ENCODE measurements at places on chromosomes 12 and 14.

DNA sequence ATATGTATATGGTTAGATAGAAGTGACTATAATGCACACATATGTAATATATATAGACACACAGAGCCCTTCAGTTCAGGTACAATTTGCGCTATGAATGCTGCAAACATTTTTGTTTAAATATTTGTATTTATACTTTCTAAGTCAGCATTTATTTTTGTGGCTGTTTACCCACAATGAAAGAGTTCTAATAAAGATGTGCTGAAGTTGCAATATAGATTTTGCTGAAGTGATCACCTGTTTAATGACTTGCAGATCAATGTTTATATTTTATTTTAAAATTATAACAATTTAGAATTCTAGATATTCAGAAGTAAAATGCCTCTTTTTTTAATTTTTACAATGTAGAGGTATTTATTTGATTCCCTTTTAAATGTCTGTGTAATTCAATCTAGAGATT lies 3.5 kb downstream of the FOXG1 start:
- no peak for DNase-seq

DNA sequence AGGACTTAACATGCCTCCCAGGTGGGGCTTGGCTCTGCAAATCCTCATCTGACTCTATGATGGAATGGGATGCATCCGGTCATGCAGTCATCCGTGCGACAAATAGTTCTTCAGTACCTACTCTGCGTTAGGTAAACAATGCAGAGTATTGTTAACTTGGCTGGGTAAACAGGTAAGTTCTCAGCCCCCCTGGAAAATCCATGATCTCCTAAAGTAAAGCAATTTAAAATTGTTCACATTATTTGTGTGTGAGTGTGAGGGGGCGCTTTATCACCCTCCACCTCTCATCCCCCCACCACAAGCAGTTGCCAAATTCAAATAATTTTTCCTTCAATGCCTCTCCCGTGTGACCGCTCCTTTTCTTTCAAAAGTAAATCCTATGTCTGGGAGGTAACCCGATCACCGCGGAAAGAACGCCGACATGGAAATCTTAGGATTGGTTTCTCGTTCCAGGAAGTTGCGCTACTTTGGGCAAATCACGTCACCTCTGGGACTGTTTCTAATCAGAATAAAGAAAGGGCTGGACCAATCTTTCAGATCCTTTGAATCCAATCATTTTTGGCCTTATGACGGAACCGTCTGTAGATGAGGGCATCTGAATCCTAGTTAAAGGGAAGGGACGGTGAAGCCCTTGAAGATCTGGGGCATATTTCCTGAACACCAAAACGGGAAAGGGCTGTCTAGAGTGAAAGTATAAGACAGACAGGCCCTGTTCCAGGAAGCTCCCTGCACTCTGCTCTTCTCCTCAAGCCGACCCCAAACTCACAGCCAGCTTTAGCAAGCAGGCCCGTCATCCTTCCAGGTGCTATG lies 44.0 kb upstream of the SINHCAF start:
- DNase-seq, result no peak

GRCh38 chr12:93099792-93100191 lies 170.7 kb upstream of the EEA1 start:
- DNase-seq, result no peak

- DNase-seq, result no peak
Observed at GRCh38 chr14:103606963-103607668, 21.9 kb upstream of the KLC1 start.

DNA sequence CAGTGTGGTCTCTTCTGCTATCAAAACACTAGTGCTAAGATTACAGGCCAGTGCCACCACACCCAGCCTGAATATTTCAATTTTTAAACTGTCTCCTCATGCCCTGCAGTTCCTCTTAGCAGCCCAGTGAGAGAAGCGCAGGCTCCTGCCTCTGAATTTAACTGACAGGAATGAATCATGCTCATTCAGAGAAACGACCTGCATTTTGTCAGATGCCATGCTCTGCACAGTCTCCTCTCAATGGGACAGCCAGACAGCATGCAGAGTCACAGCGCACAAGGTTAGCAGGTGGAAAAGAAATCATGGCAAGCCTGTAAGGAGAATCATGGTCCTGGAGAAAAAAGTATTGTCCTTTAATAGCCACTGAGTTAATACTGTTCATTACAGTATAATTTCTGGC lies 691.0 kb upstream of the SEL1L start:
- no peak for DNase-seq

DNA sequence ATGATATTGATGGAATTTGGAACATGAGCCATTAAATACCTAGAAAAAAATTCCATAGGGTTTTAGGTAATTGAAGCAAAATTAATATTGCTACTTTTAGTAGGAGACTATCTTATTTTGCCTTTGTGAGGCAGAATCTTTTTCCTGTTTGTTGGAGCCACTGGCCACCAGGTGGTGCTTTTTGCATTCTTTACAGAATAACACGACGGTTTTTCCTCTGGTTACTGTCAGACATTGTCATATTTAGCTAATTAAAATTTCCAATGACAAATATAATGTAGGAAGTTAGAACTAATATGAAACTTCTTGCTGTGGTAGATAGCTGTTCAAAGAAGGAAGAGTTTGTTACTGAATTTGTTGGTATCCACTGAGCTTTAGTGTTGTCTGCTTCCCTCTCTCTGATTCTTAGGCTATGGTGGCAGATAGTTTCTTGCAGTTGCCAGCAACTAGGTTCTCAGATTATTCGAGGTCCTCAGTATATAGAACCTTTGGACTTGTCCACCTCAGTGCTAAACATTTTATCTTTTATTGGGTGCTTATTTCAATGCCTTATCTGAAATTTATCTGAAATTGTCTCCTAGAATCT lies 25.7 kb downstream of the RAB21 start:
- no peak for DNase-seq

DNA sequence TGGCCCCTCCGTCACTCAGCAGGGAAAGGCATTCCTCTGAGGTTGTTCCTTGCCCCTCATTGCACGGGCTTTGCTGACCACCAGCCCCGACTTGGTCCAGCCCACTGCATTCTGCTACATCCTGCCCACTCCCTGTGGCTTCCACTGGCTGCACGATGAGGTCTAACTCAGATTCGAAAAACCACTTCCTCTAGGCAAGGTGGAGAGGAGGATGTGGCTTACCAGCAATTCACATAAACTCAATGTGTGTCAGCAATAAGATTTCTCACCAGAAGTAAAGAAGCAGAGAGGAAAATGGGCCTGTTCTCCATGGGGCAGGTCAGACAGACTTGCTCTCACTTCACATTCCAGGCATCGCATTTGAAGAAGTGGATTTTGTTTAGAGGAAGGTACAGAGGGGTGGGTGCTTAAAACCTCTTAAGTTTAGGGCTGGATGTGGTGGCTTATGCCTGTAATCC lies 14.7 kb downstream of the GPR68 start:
- peak; percentile 54 for DNase-seq

DNA sequence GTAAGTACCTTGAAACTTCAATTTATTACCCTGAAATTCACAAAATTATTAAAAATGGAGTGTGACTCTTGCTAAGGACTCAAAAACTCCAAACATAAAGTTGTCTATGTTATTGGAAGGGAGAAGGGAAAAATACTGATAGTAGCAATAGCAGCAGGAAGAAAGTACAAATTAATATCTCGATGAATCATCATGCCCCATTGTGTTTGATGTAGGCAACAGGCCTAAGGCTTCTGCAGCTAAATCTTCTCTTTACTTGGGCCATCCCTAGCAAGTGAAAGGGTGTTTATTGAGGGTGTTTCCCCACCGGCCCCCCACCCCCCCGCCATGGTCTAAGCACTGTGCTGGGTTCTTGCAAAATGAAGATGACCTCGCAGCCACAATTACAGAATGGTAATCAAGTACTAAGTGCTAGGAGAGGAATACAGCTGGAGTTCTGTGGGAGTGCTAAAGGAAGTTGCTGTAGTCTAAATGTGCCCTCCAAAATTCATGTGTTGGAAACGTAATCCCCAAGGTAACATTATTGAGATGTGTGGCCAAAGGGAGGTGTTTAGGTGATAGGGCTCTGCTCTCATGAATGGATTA lies 76.5 kb downstream of the SNAPC1 start:
- no peak for DNase-seq

DNA sequence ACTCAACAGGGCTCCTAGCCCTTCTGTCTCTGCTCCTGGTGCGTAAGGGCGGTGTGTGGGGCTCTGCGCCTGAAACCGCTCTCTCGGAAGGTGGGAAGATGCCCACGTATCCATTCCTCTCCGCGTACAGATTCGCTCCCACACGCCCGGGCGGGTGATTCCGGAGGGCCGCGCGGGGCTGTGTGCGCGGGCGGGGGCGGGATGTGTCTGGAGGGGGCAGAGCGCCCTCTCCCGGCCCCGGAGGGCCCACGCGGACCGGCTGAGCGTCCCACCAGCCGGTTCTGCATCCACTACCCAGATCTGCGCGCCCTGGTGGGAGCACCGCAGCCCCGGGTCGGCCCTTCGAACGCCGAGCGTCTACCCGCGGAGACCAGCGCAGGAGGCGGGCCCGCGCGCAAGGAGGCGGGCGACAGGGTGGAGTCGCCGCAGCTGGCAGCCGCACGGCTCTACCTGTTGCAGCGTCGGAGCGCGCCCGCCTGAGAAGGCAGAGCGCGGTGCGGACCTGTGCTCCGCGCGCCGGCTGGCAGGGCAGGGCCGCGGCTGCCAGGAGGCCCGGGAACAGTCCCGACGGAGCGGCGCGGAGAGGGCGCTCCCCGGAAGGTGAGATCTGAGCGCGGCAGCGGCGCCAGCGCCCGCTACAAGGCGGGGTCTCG lies 1.4 kb upstream of the KCNK13 start:
- peak; percentile 64 for DNase-seq

DNA sequence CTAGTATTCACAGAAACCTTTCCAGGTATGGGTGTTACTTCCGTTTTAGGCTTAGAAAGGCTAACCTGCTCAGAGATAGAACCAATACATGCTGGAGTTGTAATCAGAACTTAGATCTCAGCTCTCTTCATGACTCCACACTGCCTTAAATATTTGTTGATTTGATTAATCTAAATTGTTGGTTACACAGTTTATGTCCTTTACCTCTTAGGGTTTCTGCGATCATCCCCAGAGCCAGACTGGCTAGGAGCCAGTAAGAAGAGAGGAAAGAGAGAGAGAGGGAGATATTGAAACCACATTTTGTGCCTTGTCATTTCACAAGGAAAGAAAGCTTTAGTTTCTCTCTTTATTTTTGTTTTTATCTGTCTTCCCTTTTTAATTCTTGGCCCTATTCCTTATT lies 16.8 kb upstream of the MGP start:
- DNase-seq, result no peak

GRCh38 chr14:96681829-96682228 lies 115.4 kb upstream of the VRK1 start:
- no peak for DNase-seq

DNA sequence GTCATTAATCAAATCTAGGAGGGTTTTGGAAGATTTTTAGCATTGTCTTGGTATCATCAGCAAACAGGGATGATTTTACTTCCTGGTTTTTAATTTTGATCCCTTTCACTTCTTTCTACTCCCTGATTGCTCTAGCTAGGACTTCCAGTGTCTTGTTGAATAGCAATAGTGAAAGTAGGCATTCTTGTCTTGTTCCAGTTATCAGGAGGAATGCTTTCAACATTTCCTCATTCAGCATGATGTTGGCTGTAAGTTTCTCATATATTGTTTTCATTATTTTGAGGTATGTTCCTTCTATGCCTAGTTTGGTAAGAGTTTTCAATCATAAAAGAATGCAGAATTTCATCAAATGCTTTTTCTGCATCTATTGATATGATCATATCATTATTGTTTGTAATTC lies 244.2 kb upstream of the CLEC14A start:
- no peak for DNase-seq

DNA sequence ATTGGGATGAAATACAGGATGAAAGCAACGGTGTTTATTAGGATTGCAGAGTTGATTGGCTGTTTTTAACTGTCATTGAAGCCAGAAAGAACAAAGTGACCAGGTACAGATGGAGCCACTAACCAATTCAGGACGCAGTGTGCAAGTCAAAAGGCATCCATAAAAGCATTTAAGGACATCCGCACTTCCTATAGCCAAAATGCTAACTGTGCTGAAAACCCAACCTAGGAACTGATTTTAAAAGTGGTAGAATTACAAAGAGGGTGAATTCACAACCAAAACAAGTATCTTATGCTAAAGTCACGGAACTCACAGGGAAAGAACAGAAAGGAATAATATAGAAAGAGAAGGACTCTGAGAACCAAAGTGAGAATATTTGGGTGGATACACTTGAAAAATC lies 63.1 kb upstream of the FOXG1 start:
- DNase-seq, result no peak

DNA sequence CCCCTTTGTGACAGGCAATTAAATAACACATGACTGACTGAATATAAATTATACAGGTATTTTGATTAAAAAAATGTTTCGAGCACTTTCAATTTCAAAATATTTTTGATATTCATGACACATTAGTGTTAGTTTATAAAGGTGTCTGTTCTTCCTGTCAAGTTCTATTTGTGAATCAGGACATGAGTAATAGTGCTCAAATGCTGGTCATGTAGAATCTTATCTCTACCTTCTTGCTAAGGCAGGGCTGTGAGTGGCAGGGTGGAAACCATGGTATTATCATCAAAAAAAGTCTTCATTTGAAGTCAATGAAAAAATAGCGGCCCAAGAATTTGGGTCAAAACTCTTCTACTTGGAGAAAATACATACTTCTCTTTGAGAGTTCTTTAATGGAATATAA lies 250.2 kb downstream of the DACT1 start:
- no peak for DNase-seq

GRCh38 chr12:48118284-48118871 lies 786 bp upstream of the PFKM start:
- no peak for DNase-seq
